ENCODE measurements at places on chromosomes 3 and 15.
A peak's percentile ranks its signal among the peaks of the same experiment; 100 is the strongest.

- DNase-seq = no peak
These were observed 78.9 kb downstream of the FAM81A start for GRCh38 chr15:59516655-59517461.

GRCh38 chr15:48120745-48121144, at the start of gene SLC24A5:
TSS of gene SLC24A5 (plus strand) at chr15:48120990. CDS start at chr15:48121045, 55 bp downstream.
- DNase-seq = no peak

GRCh38 chr15:27328186-27328585, 357.2 kb downstream of the GABRG3 start:
- no peak for DNase-seq

GRCh38 chr3:130738241-130738640, 8.4 kb downstream of the PIK3R4 start:
- no peak for DNase-seq

DNA sequence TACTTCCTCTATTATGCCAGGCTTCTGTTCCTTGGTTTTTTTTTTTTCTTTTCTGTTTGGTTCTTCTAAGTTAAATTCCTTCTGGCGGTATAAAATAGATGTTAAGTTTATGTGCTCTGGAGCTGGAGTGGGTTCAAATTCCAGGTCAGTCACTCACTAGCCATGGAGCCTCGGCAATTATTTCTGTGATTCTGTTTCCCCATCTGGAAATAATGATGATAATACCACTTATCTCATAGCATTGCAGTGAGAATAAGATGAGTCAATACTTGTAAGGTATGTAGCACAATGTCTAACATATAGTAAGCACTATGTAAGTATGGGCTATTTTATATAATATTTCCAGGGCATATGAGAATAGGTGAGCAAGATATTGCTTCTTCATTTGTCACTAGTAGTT, 33.2 kb upstream of the ZDHHC23 start:
- no peak for DNase-seq

DNA sequence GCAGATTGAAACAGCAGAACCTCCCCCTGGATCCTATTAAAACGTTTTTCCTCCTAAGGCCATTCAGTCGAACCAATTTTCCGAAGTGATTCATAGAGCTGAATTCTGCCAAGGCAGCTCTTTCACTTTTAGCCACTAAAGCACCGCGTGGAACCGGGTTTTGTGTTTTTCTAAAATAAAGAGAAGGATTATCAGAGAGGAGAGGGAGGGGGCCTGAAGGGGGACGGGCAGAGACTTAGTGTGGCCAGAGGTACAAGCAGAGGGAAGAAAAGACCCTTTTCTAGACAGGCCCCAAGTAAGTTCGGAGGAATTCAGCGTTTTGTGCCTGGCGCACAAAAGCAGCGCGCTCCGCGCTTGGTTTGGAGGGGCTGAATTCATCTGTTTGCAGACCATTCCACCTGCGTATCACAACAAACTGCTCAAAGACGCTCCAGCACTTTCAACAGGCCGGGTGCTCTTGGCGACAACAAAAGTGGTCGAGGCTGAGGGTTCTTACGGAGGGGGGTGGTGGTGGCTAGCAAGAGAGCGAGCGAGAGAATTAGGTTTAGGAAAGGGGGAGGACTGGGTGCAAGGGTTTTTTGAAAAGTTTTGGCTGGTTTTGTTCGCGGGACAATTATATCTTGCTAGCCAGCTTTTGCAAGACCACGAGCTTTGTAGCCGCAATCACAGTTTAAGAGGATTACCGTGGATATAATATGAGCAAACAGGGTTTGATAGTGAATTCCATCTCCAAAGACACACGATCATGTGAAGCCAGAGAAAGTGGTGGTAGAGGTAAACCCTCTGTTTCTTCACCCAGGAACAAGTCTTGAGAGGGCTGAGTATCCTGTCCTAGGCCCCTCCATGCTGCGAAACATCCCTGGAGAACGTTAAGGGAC, 1.2 kb upstream of the FEZF2 start:
- no peak for DNase-seq

- DNase-seq = no peak
These were observed 111.3 kb downstream of the BBX start for GRCh38 chr3:107634099-107634489.

DNA sequence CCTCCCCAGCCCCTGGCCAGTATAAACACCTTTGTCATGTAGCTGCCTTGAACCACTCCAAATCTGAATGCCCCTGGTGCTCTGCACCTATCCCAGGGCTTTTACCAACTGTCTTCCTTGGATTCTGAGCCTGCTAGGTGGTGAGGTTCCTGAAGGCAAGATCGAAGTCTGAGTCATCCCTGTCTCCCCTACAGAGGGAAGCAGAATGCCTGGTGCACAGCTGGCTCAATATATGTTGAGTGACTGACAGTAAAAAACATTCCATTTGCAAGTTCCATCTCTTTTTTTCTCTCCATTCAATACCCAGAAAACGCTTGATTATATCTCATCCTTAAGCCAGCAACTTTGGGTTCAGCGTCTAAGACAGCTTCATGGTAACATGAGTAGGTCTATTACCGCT, 24.7 kb downstream of the SLC24A1 start:
- DNase-seq = no peak

GRCh38 chr15:99127773-99128172, 22.9 kb downstream of the SYNM start:
- DNase-seq = no peak

DNA sequence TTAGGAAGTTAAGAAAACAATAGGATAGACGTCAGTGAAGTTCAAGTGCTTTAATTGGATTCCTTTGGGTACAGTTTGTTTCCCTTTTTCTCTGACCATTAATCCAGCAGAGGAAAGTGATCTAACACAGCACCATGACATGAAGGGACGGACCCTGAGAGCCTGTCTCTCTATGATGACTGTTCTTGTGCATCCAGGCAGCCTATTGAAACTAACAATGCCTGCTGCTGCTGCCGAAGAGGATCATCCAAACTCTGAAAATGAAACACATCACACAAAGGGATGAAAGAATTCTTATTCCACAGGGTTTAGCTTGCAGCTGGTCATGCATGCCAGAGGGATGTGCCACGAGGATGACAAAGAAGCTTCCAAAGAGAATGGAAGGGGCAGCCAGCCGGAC, 75.5 kb downstream of the ZBTB20 start:
- peak; percentile 7 for DNase-seq

DNA sequence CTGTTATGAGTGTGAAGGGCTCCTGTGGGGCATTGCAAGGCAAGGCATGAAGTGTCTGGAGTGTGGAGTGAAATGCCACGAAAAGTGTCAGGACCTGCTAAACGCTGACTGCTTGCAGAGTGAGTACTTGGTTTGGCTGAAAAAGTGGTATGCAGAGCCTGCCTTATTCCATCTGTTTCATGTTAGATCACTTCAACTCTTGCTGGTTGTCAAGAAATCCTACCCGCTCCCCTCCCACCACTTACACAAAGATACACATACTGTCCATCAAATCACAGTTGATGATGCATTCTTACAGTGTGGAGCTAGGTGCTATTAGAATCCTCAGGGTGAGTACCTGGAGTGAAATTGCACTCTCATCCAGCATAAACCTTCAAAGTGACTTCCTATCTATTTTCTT, 272.1 kb downstream of the UNC13C start:
- no peak for DNase-seq

- peak; percentile 57 for DNase-seq
These were observed 653 bp upstream of the WDR6 start for GRCh38 chr3:49006408-49007067.
